Motor neuron (in vitro differentiated cells): ENCODE measurements at places on chromosomes 3 and 15.

DNA sequence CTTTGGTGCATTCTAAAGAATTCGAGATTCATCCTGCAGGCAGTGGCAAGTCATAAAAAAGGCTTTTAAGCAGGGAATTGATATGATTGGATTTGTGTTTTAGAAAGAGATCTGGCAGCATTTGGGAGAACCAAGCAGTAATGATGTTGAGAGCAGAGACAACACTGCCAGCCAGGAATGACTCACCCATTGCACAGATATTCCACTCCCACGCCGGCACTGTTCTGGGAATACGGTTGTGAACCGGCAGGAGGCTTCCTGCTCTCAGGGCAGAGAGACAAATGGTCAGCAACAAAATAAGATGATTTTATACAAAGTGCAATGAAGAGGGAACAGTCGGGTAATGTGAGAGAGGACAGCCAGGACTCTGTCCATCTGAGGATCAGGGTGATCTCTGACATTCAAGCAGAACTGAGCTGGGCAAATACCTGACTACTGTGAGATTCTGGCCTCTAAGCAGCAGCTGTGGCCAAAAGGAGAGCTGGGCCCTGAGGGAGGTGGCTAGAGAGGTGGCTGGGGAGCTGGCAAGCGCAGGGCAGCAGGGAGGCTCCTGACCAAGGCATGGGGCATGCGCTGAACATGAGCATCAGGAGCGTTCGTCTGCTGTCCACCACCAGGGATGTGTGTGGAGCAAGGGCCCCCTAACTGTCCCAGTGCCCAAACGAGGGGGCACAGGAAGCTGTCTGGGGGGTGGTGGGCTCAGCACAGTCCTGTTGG lies 56.1 kb upstream of the PLXNA1 start:
- peak; percentile 98 for ATAC-seq

GRCh38 chr3:77081240-77081661 lies 41.4 kb downstream of the ROBO2 start:
- ATAC-seq, result peak; percentile 70

DNA sequence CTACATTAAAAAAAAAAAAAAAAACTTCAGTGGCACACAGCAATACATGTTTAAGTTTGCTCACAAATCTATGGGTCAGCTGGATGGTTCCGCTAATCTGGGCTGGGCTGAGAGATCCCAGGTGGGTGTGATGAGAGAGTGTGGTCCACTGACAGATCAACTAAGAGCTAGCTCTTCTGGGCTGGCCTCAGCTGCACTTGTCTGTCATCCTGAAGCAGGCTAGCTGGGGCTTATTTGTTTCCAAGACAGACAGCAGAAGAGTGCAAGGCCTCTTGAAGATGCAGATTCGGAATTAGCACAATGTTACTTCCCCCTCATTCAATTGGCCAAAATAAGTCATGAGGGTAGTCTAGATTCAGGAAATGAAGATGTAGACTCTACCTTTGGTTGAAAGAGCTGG lies 56.5 kb downstream of the SIDT1 start:
- no peak for ATAC-seq

- no peak for ATAC-seq
Observed at GRCh38 chr15:94056314-94056713, 175.0 kb upstream of the MCTP2 start.

DNA sequence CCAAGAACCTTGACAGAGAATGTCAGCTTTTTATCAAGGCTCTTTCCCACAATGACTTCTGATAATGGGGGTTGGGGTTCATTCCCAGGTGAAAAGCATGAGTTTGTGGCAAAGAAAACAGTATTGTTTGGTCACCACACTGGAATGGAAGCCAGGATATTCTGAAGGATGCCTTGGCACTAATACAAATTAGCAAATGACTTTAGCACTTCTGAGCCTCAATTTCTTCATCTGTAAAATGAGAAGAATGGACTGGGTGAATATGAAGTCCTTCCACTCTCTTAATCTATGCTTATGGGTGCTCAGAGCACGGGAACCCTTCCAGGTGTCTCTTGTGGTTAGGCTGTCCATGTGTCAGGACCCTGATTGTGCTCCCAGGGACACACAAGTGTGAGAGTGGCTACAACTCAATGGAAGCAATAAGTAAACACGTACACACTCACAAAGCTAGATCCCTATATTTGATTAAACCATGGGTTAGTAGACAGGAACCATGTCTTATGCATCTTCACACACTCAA lies 21.4 kb downstream of the RAB27A start:
- no peak for ATAC-seq

GRCh38 chr15:85785887-85786780 lies 8.6 kb downstream of the KLHL25 start:
- ATAC-seq, result peak; percentile 37
